Stimulated activated naive CD8-positive, alpha-beta T cell treated with anti-CD3 and anti-CD28 coated beads, Interleukin-15, amount 100 ng/mL, for 72 hours (primary cell): ENCODE measurements at places on chromosomes 3 and 15.

DNA sequence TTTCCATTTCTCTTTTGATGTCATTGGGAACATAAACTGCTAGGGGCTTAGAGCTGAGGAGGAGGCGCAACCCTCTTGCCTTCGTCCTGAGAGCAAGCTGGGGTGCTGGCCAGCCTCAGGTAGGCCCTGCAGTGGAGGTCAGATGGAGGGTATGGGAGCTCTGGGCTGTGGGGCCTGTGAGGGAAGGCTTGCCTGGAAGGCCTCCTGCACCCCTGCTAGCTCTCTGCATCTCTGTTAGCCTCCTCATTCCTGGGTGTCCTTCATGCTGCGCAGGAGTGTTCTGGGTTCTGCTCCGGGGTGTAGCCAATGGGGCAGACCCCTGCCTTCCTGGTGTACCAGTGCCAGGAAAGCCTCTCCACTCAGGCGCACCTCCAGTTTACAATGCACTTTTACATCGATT, 11.8 kb downstream of the GP5 start:
- no peak for DNase-seq

- DNase-seq, result no peak
Measured at GRCh38 chr3:43676441-43676840, 14.3 kb upstream of the ABHD5 start.

DNA sequence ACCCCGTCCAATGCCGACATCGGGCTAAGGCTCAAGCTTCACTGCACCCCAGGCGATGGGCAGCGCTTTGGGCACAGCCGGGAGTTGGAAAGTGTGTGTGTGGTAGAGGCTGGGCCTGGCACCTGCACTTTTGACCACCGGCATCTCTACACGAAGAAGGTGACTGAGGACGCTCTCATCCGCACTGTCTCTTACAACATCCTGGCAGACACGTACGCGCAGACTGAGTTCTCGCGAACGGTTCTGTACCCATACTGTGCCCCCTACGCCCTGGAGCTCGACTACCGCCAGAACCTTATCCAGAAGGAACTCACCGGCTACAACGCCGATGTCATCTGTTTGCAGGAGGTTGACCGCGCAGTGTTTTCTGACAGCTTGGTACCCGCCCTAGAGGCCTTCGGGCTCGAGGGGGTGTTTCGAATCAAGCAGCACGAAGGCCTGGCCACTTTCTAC, 1.0 kb downstream of the PDE12 start:
- peak; percentile 48 for DNase-seq

DNA sequence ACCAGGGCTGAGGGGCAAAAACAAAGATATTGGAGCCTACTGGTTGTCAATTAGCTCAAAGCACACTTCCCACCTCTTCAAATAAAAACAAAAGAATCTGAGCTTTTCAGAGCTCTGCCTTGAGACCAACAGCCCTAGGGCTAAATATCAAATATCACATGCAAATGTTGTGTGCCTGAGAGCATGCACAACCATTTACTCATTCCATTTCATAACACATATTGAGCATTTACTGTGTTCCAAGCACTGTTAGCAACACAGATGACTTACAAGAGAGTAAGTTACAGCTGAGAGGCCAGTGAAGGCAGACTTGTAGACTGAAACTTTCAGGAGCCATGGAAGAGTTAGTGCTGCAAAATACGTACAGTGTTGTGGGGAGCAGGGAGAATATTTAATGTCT, 222.4 kb downstream of the CPNE4 start:
- DNase-seq, result no peak

GRCh38 chr3:66755924-66756323, 242.2 kb upstream of the KBTBD8 start:
- no peak for DNase-seq

DNA sequence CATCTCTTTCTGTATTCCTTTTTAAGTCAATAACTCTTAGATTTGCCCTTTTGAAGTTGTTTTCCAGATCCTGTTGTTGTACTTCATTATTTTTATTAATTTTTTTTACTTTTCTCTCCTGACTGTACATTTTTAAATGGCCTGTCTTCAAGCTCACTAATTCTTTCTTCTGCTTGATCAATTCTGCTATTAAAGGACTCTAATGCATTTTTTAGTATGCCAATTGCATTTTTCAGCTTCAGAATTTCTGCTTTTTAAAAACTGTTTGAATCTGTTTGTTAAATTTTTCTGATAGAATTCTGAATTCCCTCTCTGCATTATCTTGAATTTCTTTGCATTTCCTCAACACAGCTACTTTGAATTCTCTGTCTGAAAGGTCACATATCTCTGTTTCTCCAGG, 5.6 kb downstream of the OR5K4 start:
- no peak for DNase-seq

- no peak for DNase-seq
Measured at GRCh38 chr3:126852511-126852910, 130.4 kb upstream of the PLXNA1 start.

DNA sequence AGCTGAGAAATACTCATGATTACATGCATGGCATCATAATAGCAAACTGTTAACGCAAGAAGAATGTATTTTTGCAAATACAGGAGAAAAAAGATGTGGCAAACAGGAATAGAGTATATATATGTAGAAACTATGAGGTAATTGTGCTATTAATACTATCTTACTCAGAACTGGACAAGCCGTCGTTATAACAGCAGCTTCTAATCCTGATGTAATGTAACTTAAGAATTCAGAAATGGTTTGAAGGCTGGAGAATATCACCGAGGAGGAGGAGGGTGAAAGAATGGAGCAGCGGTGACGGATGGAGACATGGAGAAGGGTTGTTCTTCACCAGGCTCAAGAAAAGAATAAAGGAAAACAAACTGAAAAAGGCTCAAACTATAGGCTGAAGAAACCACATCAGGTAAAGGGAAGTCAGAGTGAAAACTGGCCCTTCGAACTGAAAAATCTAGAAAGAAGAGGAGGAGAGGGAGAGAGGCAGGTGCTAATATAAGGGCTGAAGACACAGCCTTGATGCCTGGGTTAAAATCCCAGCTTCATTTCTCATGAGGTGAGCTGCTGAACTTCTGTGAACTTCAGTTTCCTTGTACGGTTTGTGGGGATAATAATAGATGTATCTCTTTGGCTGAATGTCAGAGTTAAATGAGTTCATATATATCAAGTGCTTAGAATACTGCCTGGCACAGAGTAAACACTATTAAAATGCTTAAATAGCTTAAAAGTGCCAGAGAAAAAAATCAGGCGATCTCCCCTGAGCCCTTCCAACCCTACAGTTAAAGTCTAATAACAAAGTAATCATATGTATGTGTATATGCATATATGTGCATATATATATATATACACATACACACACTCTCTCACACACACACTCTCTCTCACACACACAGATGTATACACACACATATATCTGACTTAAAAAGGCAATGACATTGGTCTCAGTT, 43.9 kb downstream of the GOLIM4 start:
- no peak for DNase-seq

DNA sequence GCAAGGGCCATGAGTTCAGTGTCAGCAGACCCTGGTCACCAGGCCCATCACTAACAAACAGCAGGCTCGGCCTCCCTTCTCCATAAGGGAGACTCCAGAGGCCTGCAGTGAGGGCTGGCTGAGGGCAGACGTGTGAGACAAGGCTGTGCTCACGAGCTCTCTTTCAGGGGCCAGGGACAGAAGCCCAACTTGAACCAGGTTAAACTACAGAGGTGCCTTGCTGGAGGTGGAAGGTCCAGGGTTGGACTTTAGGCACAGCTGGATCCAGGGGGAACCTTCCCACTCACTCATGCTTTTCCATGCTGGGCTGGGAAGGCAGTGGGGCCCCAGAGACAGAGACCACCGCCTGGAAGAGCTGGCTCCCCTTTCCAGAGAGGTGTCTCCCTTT, 19.0 kb downstream of the CFAP100 start:
- no peak for DNase-seq

DNA sequence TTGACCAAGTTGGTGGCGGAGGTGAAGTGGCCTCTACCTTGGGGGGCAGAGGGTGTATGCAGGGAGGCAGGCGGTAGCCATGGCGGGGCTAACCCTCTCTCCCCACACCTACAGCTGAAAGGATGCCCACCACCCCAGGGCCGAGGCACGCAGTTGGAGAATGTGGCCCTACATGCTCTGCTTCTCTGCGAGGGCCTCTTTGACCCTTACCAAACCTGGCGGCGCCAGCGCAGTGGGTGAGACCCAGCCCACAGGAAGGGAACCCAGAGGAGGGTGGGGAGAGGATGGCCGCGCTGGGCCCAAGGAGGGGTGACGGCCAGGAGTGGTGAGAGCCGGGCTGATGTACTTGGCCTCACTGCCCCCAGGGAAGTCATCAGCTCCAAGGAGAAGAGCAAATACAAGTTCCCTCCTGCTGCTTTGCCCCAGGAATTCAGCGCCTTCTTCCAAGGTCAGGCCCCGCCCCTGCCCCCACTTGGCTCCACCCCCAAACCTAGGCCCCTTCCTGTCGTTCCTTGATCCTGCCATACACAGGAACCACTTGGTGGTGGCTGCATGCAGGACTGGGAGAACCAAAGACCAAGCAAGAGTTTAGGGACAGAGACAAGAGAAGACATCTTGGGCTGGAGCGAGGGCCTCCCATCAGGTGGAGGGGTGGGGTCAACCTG, 9.8 kb downstream of the NBEAL2 start:
- DNase-seq, result no peak

- DNase-seq, result no peak
Measured at GRCh38 chr15:43931119-43931518, 104.3 kb downstream of the WDR76 start.

- DNase-seq, result no peak
Measured at GRCh38 chr15:81061490-81062253, 60.9 kb downstream of the TLNRD1 start.

GRCh38 chr3:71983694-71984093, 198.7 kb upstream of the PROK2 start:
- DNase-seq, result no peak

- no peak for DNase-seq
Measured at GRCh38 chr15:69926721-69927120, 171.0 kb downstream of the TLE3 start.

GRCh38 chr3:147614210-147614609, 205.0 kb downstream of the ZIC1 start:
- DNase-seq, result no peak

DNA sequence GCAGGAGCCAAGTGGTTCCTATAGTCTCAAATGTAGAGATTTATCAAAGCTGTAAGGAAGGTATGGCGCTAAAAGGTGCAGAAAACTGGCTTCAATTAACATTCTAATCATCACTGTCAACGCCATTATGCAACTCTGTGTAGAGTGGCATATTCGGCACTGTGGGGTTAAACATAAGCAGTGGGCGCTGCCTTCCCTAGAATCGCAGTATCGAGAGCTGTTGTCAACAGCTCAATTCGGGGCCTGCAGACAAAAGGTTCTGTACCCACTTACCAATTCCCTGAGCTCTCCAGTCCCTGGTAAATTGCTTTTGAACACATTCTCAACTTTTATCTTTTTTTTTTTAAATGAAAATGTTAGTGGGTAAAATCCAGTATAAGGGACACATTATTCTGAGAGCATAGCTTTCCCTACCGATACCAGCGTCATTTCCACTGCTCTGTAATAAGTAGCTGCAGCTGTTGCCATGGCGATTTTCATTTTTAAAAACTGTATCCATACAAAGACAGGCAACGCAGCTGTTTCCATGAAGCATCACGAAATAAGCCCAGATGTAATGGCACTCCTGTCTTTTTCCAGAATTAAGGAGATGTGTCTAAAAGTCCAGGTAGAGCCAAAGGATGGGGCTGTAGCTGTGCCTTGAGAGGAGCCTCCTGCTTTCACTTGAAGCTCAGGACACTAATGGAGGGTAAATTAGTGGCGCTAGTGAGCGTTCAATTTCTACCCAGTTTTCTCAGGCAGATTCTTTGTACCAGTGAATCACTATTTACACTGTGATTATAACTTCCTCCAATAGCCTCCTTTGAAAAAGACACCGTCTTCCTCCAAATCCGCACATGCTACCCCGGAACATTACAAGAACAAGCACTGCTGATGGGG, 250.3 kb downstream of the SLC9A9 start:
- no peak for DNase-seq

- DNase-seq, result no peak
Measured at GRCh38 chr3:183844606-183845005, 19.2 kb upstream of the MAP6D1 start.

GRCh38 chr3:72337480-72337855, 510.8 kb downstream of the SHQ1 start:
- no peak for DNase-seq

GRCh38 chr3:5197470-5198312, 10.2 kb downstream of the EDEM1 start:
- peak; percentile 56 for DNase-seq

- no peak for DNase-seq
Measured at GRCh38 chr15:80593486-80594030, 101.6 kb upstream of the ABHD17C start.

- DNase-seq, result no peak
Measured at GRCh38 chr15:83064859-83065258, 2.2 kb downstream of the BTBD1 start.

GRCh38 chr3:68631850-68632545, 300.3 kb downstream of the TAFA4 start:
- no peak for DNase-seq

GRCh38 chr3:172106037-172106954, 66.9 kb downstream of the FNDC3B start:
- DNase-seq, result no peak

- DNase-seq, result no peak
Measured at GRCh38 chr15:39643727-39644126, 62.8 kb downstream of the THBS1 start.

GRCh38 chr3:188673646-188674186, 498.1 kb upstream of the TPRG1 start:
- no peak for DNase-seq

- no peak for DNase-seq
Measured at GRCh38 chr3:186162221-186162620, 53.3 kb upstream of the ETV5 start.

- no peak for DNase-seq
Measured at GRCh38 chr3:13480340-13481318, 523 bp downstream of the HDAC11 start.

- no peak for DNase-seq
Measured at GRCh38 chr3:154779571-154779970, 300.5 kb upstream of the MME start.

DNA sequence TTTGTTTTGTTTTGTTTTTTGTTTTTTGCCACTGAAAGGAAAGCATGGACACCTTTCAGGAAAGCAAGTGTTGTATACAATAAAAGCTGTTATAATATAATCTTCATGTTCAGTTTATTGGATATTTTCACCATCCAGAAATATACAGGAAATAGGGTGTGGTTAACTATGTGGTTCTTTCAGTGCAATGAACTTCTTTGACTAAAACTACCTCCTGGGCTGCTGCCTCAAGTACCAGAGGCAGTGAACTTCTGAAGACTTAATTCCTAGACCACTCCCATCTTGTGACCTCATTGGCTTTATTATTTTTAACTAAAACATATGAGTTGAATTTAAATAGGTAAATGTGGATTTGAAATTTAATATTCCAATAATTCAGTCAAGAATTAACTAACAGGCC, 27.1 kb upstream of the TBL1XR1 start:
- no peak for DNase-seq

GRCh38 chr3:126114443-126115386, 30.8 kb upstream of the SLC41A3 start:
- DNase-seq, result no peak

GRCh38 chr3:147807776-147808175, 398.6 kb downstream of the ZIC1 start:
- no peak for DNase-seq

- no peak for DNase-seq
Measured at GRCh38 chr3:41683666-41684350, 278.1 kb downstream of the ULK4 start.

GRCh38 chr15:58583171-58583908, 151.5 kb downstream of the LIPC start:
- DNase-seq, result no peak

- peak; percentile 41 for DNase-seq
Measured at GRCh38 chr3:170414202-170414663, 4.4 kb upstream of the CLDN11 start.

GRCh38 chr3:176159796-176160195, 1037.5 kb downstream of the TBL1XR1 start:
- no peak for DNase-seq
